ENCODE measurements at places on chromosomes 12 and 14.

- no peak for DNase-seq
These were observed 38.5 kb downstream of the PTGER2 start for GRCh38 chr14:52352569-52352968.

DNA sequence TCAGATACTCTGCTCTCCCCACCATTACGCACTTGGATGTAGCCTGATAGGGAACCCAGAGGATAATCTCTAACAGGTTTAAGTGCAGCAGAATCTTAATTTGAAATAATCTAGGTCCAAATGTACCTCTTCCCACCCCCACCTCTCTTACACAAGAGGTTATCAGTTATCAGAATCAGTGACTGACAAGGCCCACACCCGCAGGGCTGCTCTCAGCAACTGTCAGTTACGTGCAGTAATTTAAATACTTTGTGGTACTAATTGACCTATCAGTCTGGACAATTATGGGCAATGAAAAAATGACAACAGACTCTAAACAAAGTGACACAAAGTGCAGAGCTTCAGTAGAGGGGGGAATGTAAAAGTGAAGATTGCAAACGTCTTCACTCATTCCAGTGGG lies 74.0 kb downstream of the CLIP1 start:
- no peak for DNase-seq

- DNase-seq, result no peak
These were observed 59.1 kb downstream of the UBR7 start for GRCh38 chr14:93266127-93266526.

GRCh38 chr12:108815875-108816594 lies 41.3 kb downstream of the SSH1 start:
- DNase-seq, result no peak

DNA sequence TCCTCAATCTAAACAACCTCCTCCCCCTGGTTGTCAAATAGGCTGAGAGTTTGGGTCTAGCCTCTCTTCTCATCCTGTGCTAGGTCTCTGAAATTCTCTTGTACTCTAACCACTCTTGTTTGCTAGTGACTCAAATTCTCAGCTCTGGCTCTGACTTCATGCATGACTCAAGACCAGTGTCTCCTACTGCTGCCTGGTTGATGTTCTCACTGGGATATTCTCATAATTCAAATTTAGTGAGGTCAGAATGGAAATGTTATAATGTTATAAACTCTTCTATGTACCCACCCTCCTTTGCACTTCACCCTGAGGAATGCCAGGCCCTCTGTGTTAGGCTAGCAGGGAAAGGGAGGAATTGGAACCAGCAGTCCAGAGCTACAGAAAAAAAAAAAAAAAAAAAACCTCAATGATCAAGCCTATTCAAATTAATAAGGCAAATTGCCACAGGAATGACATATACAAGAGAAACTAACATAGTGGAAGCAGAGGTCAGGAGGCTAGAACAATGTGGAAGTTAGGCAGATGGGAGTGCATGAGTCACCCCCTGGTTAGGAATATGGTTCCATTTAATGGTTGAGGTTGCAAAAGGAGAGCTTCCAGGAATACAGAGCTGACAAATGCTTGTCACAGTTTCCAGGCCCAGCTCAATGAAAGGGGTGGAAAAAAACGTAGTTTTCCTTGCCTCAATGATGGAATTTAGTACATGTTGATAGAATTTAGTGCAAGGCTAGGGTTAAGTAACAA lies 459.5 kb downstream of the RMST start:
- DNase-seq, result no peak

DNA sequence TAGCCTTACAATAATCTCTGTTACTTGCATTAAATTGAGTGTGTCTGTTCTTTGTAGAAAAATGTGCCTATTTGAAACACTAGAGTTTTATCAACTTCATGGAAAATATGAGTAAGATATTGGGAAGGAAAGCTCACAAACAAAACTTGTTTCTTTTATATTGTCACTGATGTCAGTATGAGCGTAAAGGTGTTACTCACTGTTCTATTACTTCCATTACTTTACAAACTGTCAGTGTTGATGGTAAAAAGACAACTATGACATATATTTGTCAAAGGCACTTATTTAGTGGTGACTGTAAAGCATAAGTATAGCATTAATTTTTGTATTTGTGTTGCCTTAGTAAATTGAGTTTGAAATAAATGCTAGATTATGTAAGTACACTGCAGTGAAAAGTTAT lies 193.7 kb upstream of the FLRT2 start:
- DNase-seq, result no peak

Measured in T-helper 1 cell (primary cell).